Stimulated activated CD8-positive, alpha-beta memory T cell treated with anti-CD3 and anti-CD28 coated beads, Interleukin-4, amount 100 ng/mL, for 24 hours (primary cell): ENCODE measurements at places on chromosomes 6 and 20.

DNA sequence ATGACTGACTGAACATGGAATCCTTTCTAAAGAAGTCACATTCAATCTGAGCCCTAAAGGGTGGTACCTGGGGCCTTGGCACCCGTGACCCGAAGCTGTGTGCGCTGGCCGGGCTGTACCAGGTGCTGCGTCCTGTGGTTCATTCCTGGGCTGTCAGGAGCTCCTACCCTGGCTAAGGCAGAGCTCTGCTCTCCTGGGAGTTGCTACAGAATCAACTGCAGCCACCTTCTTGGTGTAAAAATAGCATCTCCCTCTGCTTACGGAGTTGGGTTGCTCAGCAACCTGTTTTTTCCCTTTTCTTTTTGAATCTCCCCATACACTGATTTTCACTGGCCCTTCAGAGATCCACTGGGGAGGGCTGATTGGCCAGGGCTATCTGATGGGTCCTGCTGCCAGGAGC is 236.6 kb upstream of the PDE10A start:
- DNase-seq: no peak

- DNase-seq: no peak
Observed at GRCh38 chr20:53872561-53873229, 197.7 kb downstream of the BCAS1 start.

DNA sequence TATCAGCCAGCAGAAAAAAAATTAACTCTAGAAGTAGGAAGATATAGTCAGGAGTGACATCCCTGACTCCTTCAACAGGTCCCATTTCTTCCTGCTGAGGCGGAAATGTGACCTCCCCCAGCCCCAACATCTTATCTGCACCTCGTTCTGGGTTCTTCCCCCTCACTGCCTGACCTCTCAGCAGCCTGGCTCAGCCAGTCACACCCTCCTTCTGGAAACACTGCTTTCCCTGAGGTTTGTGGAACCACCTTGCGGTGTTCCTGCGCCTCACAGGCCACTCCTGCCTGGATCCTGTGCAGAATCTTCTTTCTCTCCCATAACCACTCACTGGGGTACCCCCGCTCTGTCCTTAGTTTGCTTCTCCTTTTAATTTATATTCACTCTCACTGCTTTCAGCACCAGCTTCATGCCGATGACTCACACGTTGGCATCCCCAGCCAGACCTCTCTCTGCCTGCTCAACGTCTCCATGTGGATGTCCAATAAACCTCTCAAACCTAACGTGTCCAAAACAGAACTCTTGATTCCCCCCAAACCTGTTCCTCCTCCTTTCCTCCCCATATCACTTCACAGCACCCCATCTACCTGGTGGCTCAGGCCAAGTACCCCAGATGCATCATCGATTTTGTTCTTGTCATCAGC is 222.8 kb upstream of the PLN start:
- no peak for DNase-seq

GRCh38 chr6:68038815-68039408 is 596.2 kb upstream of the ADGRB3 start:
- no peak for DNase-seq

- DNase-seq: no peak
Observed at GRCh38 chr6:144840619-144841018, 555.5 kb downstream of the UTRN start.

GRCh38 chr6:166257911-166258318 is 50.3 kb downstream of the PRR18 start:
- no peak for DNase-seq

DNA sequence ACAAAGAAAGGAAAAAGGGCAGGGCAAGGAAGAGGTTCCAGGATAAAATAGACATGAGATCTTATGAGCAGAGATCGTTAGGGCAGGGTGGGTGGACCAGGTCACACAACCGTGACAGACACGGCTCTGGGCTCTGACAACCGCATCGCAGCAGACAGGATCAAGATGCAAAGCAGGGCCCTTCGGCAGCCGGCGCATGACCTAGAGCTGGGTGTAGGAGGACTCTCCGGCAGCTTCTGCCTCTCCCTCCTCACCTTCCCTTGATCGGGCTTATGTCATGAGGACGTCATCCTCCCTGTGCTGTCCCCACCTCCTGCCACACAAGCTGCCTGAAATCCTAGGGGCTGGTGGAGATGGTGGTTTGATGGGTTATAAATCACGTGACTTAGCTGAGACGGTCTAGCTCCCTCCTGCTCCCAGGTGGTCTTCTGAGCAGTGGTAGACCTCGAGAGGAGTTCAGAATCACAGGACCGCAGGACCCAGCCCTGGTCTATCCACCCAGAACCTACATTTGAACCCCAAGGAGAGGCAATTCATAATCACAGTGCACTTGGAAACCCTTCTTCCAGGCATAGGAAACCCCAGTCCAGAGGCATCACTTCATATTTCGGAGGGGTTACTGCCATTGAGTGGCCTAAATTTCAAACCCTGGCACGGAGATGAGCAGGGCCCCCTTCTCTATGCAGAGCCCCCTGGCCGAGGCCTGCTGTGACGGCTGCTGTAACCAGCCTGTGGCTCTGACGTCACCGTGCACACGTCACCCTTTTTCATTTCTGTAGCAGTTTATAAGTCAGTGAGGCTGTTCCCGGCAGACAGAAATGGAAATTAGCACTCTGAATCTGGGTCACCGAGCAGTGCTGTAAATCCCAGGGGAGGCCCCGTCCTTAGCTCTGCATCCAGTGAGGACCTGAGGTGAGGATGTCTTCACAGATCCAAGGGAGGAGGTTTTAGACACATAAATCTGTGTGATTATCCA is 8.7 kb upstream of the CCR6 start:
- DNase-seq: no peak

DNA sequence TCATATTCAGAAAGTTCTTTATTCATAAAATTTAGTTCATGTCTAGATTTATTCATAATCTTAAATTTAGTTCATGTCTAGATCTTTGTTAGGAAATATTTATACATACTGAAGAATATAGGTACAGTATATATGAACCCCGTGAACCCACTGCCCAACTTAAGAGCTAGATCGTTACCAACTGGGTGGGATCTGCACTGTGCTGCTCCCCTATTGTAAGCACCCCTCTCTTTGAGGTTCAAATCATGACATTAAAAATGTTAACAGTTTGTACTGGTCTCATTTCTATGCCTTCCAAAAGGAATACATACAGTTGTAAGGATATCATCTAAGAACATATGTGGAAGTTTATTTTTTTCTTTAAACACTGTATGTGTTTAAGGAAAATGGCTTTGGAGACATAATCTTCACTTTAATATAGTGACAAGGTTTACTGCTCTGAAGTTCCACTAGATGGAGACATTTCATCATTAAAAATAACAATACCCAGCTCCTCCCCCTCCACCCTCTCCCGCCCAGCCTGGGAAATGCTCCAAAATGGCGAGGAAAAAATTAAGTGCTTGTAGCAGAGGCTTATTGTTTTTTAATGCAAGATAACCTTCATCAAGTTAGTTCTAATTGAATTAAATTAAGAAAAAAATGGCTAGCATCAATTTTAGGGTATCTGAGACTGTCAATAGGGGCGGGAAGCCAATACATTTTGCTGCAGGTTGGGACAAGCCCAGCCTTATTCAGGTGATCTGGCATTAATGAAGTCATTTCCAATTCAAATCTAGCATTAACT is 104.1 kb upstream of the TRAF3IP2 start:
- DNase-seq: peak; percentile 22

DNA sequence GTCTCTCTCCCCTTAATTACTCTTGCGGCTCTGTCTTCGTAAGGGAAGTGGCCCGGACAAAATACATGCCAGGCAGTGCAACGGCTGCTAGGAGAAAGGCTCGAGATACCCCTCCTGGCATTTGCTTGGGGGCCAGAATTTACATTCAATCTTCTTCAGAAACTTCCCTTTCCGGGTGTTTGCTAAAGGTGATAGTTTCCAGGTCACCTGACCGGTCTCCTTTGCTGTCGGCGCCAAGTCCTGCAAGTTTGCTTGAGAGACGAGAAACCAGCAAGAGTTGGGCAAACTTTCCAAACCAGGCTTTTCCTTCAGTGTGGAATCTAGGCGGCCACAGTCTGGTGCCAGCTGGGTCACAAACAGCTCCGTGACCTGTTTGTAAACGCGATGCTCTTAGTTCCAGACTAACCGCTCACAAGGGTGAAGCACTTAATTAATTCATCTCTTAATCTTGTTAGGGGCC is 563 bp upstream of the SRSF3 start:
- DNase-seq: no peak

GRCh38 chr20:60977901-60978300 is 274.2 kb upstream of the CDH4 start:
- DNase-seq: no peak

DNA sequence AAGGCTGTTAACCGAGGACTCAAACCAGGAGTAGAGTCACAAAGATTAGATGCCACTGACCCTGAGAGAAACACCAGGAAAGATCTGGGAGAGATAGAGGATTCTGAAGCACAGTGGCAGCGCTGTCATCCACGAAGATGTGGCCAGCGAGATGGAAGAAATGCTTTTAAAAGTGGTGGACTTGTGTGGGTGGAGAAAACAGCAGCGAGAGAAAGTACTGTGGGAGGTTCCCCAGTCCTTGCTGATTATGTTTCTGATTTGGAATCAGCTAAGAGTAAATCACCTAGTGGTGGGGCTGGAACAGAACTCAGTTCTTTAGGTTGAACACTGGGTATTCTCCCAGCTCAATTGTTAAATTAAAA is 435 bp upstream of the ZNF322 start:
- DNase-seq: no peak

DNA sequence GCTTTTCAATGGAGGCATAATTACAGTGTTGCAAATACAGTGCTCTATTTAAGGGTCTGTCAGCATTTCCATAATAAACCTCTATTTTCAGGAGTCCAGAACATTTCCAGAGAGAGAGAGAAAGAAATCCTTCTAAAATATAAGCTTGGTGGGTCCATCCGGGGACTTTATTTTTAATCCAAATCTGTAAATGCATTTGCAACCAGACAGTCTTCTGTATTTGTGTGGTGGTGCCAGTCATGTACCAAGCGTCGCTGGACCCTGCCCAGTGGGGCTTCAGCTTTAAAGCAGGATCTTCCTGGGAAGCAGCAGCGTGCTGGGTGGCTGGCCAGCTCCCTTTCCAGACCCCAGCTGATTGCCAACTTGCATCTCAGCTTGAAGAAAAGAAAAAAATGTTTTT is 256.5 kb upstream of the SUPT3H start:
- DNase-seq: no peak

DNA sequence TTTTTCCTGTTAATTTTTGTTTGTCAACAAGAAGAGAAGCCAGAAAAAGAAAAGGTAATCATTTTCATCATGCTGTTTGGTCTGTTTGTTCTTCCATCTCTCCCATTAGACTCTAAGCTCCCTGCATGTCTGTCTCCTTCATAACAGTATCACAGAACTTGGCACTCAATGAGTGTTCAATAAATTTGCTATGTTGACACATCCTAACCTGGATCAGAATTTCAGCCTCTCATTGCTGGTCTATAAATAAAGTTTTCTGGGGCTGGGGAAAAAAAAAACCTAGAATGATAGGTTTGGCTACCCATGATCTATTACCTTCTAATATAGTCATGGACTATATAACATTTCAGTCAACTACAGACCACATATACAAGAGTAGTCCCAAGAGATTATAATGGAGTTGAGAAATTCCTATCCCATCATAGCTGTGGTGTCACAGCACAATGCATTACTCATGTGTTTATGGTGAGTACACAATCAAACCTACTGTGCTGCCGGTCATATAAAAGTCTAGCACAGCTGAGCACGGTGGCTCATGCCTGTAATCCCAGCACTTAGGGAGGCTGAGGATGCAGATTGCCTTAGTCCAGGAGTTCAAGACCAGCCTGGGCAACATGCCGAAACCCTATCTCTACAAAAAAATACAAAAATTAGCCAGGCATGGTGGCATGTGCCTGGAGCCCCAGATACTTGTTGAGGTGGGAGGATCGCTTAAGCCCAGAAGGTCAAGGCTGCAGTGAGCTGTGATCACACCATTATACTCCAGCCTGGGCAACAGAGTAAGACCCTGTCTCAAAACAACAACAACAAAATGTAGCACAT is 5.9 kb downstream of the NUDT3 start:
- no peak for DNase-seq

- DNase-seq: no peak
Observed at GRCh38 chr6:157822245-157823000, 623 bp upstream of the SNX9 start.

GRCh38 chr20:35497320-35497719 is 32.1 kb downstream of the C20orf173 start:
- DNase-seq: no peak

DNA sequence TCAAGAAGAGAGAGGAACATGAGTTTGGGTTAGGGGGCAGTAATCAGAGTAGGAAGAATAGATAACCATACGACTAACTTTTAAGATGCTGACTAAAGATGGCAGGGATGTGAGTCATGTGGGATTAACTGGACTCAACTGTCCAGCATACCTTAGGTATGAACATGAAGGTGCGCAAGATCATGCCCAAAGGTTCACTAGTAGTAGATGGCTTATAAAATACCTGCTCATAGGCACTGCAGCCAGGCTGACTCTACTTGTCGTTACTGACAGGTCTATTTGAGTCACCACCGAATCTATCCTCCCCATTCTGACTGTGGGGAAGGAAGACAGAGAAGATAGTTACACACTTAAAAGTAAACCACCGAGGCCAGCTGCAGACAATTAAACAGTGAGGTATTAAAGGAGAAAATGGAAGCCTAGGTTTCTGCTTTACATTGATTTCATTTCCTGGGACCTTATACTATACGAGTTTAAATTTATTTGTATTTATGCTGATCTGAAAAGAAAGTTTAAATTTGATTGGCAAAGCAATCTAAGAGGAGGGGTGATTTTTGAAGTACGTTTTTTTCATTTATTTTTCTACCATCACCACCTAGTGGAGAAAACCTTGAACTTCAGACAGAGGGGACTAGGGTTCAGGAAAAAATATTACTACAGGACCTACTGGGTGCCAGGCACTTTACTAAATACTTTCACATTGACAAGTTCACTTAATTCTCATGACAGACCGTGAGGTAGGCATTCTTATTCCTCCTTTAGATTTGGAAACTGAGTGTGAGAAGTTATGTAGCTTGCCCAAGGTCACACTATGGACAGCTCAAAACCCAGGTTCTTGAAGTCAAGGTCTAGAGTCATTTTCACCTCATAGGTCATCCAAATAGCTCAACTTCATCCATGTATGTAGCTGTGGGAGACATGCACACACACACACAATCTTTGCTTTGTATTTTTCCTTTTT is 4.0 kb upstream of the WRNIP1 start:
- no peak for DNase-seq

- DNase-seq: no peak
Observed at GRCh38 chr6:89048985-89049384, 31.6 kb upstream of the PNRC1 start.

DNA sequence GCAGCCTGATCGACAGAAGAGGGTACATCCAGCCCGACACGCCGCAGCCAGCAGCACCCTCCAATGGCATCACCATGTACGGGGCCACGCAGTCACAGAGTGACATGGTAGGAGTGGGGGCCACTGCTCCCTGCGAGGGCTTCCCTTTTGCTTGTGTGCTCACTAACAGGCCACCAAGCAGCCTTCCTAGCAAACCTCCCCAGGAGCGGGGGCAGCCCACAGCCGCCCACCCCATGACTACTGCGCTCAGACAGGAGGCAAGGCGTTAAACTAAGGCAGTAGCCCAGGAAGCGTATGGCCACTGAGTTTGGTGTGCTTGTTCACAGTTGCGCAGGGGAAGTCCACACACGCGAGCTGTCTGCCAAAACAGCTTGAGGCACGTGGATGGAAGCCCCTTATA is 169.5 kb upstream of the SNX9 start:
- no peak for DNase-seq
